ENCODE measurements at places on chromosomes 3 and 15. TPM values are rescaled to one million over a fixed set of nuclear protein-coding genes. Genes with fewer than 3 reads are reported as not detected.
A peak's percentile ranks its signal among the peaks of the same experiment; 100 is the strongest.

Gene AEN
- 72.4 TPM for total RNA-seq

Gene CP
- not detected for total RNA-seq

Gene RETNLB
- total RNA-seq, result not detected

Gene PLA2G4D
- total RNA-seq, result not detected

Gene TNFSF10
- not detected for total RNA-seq

GRCh38 chr3:100032243-100032642 is 82.1 kb downstream of the FILIP1L start:
- peak; percentile 66 for DNase-seq

DNA sequence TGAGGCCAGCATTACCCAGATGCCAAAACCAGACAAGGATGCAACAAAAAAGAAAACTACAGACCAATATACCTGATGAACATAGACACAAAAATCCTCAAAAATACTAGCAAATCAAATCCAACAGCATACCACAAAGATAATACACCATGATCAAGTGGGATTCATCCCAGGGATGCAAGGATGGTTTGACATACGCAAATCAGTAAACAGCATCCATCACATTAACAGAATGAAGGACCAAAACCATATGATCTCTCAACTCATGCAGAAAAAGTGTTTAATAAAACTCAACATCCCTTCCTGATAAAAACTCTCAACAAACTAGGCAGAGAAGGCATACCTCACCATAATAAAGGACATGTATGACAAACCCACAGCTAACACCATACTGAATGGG is 14.0 kb upstream of the PIAS1 start:
- no peak for DNase-seq

- no peak for DNase-seq
Measured at GRCh38 chr3:194030372-194030771, 105.6 kb upstream of the HES1 start.

DNA sequence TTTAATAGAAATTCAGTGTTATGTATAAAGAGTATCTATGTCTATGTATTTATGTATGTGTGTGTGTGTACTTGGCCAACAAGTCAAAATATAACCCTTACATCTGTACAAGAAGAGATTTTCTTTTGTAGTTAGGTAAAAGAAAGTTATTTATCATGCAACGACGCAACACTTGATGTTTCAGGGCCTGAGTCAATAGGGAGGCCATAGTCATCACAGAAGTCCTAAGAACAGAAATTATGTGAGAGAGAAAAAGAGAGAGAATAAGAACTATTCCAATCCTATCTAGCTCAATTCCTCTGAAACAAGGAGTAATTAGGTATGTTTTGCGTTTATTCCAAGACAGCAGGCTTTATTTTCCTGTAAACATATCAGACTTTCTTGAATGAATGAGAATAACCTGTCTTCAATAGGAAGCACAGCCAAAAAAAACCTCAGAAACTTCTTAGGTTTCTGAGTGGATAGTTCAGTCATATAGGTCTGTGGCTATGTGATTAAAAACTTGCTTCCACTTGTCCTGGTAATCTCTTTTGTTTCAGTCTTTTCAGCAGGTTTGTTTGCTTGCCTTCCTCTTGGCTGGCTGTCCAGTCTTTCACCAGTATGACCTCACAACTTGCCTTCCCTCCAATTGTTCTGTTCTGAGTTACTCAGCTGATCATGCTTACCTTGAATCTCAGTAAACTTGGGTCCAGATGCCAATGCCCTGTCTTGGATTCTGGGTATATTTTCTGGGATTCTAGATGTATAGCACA is 382.4 kb upstream of the GBE1 start:
- no peak for DNase-seq

GRCh38 chr3:176321099-176321498 is 876.2 kb downstream of the TBL1XR1 start:
- DNase-seq, result no peak

DNA sequence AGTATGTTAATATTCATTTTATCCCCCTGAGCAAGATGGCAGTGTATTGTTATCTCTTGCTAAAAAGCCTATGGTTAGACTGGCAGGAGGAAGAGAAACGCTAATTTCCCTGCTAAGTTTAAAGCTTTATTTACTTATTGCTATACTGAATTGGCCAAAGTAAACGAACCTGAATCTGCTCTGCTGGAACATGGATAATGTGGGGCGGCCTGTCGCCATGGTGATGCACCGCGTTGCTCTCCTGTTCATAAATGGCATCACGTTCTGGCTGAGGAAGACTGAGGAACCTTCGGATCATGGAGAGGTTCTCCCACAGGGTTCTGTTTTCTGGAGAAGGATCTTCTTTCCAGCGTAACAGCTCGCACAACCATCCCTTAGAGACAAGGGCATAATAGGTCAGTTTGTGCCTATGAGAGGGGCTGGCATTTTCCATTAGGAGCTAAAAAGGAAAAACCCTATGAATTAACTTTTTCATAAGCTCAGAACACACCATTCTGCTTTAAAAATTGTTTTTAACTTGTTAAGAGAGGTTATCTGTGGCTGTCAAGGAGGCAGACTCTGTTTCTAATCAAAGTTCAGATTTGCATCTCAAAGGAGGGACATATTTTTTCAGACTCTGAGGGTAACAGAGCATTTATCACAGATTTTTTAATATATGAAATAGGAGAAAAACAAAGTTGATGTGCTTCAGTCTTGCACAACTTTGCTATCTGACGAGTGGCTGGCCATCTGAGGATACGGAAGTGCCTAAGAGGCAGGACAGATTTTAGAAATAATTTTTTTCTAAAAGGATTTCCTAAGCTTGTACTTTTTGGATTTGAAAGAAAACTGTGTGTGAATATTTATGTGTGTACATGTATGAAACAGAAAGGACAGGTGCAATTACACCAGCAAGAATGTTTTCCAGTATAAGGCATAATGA is 73.1 kb downstream of the SATB1 start:
- no peak for DNase-seq

GRCh38 chr3:68007621-68008226 is 353.3 kb upstream of the SUCLG2 start:
- no peak for DNase-seq

- no peak for DNase-seq
Measured at GRCh38 chr15:90877315-90877714, 7.0 kb upstream of the FES start.

GRCh38 chr3:153397794-153398193 is 235.8 kb downstream of the RAP2B start:
- DNase-seq, result no peak

- no peak for DNase-seq
Measured at GRCh38 chr3:97389936-97390335, 374.6 kb upstream of the ARL6 start.

DNA sequence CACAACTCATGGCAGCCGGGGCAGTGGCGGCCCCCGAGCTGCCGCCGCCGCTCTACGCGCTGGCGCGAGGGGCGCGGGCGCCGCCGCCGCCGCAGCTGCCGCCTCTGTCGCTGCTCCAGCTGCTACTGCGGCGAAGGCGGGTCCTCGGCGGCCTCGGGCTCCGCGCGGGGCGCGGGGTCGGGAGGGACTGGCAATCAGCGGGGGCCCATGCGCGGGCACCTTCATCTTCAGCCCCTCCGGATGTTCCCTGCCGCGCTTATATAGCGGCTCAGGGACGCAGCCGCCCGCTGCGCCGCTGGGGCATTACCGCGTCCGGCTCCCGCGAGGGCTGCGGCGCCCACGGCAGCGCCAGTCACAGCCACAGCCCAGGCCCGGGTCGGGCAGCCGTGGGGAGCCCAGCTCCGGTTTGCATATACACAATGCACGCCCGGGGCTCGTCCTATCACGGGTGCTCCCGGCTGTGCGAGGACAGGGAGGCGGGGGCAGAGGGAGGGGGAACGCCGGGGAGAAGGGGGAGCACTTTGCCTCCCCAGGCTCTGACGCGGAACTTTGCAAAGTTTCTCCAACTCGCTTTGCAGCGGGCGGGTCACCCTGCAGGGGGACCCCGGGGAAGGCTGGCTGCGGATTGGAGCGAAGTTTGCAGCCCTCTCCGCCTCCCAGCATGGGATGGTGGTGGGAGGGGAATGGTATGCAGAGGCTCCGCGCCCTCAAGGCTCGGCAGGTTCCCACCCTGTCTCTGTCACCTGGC is at the start of gene VGLL3:
TSS of gene VGLL3 (minus strand) at position 416 of the 748 bp plus-strand sequence. CDS start at position 10, 406 bp downstream.
- DNase-seq, result peak; percentile 84

GRCh38 chr3:24460974-24461373 is 33.7 kb downstream of the THRB start:
- DNase-seq, result no peak

- DNase-seq, result no peak
Measured at GRCh38 chr3:152309031-152309430, 40.3 kb downstream of the MBNL1 start.

GRCh38 chr15:87805117-87805820 is 451.3 kb downstream of the NTRK3 start:
- no peak for DNase-seq

GRCh38 chr15:31352339-31352751 is 25.7 kb downstream of the KLF13 start:
- no peak for DNase-seq
